Aortic smooth muscle cell (primary cell): ENCODE measurements at places on chromosomes 2 and 18. TPM values are rescaled to one million over a fixed set of nuclear protein-coding genes. Genes with fewer than 3 reads are reported as not detected.

GPR17 gene
- total RNA-seq = not detected in 2 replicates

TMEM247 gene
- total RNA-seq = not detected in 2 replicates

CRYGD gene
- total RNA-seq = not detected in 2 replicates

DNAH6 gene
- total RNA-seq = under 0.01 and 0.13 TPM in 2 replicates

SCYGR8 gene
- not detected in 2 replicates for total RNA-seq

LYPD6B gene
- total RNA-seq = not detected in 2 replicates
